ENCODE measurements at places on chromosomes 7 and 10.

- DNase-seq, result no peak
These were observed 36.5 kb downstream of the XPNPEP1 start for GRCh38 chr10:109886781-109887140.

DNA sequence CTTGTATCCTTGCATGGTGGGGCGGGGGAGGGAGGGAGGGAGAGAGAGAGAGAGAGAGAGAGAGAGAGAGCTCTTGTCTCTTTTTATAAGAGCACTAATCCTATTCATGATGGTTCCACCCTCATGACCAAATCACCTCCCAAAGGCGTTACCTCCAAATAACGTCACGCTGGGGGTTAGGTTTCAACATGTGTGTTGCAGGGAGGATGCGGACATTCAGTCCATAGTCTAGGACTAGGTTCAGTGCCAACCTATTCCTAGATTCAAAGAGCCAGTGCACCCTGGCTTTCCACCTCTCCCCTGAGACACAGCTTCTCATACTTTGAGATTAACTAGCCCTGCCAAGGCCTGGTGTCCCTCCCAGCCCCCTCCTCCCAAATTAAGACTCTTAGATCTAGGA, 123.0 kb downstream of the GRK5 start:
- DNase-seq, result no peak

DNA sequence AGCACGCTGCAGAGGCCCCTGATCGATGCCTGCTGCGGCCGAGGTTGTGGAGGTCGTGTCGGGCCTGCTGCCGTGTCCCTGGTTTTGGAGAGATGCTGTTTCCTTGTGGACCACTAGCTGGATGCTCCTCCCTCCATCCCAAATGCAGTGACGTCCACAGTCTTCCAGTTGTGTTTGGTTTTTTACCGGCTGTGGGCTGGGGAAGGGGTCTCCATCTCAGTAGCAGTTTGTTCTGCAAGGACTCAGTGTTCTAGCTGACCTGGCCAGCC, 143.0 kb upstream of the SHH start:
- no peak for DNase-seq

GRCh38 chr7:34425194-34425593, 232.8 kb upstream of the NPSR1 start:
- DNase-seq, result no peak

GRCh38 chr10:132313865-132314264, 6.1 kb upstream of the STK32C start:
- DNase-seq, result no peak

- no peak for DNase-seq
These were observed 109.6 kb upstream of the IMMP2L start for GRCh38 chr7:111671927-111672326.

GRCh38 chr10:117590101-117590875, 47.7 kb downstream of the EMX2 start:
- DNase-seq, result no peak

GRCh38 chr10:68470300-68470699, 1.5 kb downstream of the DNA2 start:
- DNase-seq, result no peak

GRCh38 chr7:106068986-106069385, 43.1 kb downstream of the SYPL1 start:
- DNase-seq, result no peak
